ENCODE measurements at places on chromosomes 5 and 9.

DNA sequence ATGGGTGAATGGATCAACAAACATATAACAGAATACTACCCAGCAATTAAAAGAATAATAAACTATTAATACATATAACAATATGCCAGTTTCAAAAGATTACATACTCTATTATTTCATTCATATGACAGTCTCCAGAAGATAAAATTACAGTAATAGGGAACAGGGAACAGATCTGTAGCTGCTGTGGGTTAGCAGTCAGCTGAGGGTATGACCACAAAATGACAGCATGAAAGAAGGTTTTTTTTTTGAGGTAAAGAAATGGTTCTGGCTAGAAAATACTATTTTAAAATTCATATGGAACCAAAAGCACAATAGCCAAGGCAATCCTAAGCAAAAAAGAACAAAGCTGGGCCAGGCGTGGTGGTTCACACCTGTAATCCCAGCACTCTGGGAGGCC lies 73.0 kb upstream of the NR5A1 start:
- DNase-seq, result no peak
- H3K27me3 ChIP-seq, result no peaks in the 10 kb centered on the region
- no peaks in the 10 kb centered on the region for H3K4me1 ChIP-seq
- H3K27ac ChIP-seq, result no peak overlapping the region
- H3K4me3 ChIP-seq, result no peak overlapping the region

GRCh38 chr9:93569621-93570174 lies 6.7 kb upstream of the PHF2 start:
- DNase-seq, result no peak
- H3K4me3 ChIP-seq, result no peak overlapping the region
- H3K4me1 ChIP-seq, result peaks cover 16% of the 10 kb centered on the region
- H3K36me3 ChIP-seq, result no peaks in the 10 kb centered on the region
- H3K27me3 ChIP-seq, result no peaks in the 10 kb centered on the region

DNA sequence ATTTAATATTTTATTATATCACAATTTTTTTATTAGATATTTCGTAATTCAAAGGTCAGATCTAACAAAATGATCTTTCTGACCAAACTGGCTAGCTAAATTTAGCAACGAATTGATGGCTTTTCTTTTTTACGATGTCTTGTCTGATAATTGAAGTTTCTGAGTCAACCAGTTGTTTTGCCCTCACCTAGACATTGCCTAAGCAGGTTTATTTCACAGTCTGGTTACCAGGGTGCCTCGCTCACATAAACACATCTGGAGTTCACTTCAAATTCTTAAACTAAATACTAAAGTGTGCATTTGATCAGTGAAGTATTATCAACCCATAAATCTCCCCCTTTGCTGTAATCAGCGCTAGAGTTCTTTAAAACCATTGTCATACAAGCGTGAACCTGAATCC lies 448.3 kb downstream of the TLE4 start:
- no peak for DNase-seq
- H3K36me3 ChIP-seq, result no peaks in the 10 kb centered on the region
- no peaks in the 10 kb centered on the region for H3K4me1 ChIP-seq
- H3K27me3 ChIP-seq, result no peaks in the 10 kb centered on the region
- no peak overlapping the region for H3K4me3 ChIP-seq

GRCh38 chr5:11640158-11640873 lies 263.9 kb downstream of the CTNND2 start:
- H3K36me3 ChIP-seq, result no peaks in the 10 kb centered on the region
- H3K27me3 ChIP-seq, result no peaks in the 10 kb centered on the region
- H3K4me1 ChIP-seq, result no peaks in the 10 kb centered on the region
- no peak for DNase-seq
- H3K4me3 ChIP-seq, result no peak overlapping the region
- no peak overlapping the region for H3K27ac ChIP-seq

DNA sequence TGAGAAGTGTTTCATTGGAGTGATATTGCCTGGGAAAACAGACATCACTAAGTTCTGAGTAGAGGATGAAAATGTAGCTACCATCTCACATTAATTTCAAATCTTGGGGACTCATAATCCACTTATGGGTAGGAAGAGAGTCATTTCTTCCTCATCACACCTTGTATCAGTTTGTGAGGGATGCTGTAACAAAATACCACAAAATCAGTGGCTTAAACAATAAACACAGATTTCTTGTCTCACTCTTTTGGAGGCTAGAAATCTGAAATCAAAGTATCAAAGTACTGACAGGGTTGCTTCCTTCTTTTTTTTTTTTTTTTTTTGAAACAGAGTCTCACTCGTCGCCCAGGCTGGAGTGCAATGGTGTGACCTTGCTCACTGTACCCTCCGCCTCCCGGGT lies 3.4 kb downstream of the CARD6 start:
- H3K27me3 ChIP-seq, result peaks cover 5% of the 10 kb centered on the region
- H3K4me1 ChIP-seq, result no peaks in the 10 kb centered on the region
- DNase-seq, result no peak
- no peak overlapping the region for H3K27ac ChIP-seq
- no peak overlapping the region for H3K4me3 ChIP-seq
- H3K36me3 ChIP-seq, result no peaks in the 10 kb centered on the region

DNA sequence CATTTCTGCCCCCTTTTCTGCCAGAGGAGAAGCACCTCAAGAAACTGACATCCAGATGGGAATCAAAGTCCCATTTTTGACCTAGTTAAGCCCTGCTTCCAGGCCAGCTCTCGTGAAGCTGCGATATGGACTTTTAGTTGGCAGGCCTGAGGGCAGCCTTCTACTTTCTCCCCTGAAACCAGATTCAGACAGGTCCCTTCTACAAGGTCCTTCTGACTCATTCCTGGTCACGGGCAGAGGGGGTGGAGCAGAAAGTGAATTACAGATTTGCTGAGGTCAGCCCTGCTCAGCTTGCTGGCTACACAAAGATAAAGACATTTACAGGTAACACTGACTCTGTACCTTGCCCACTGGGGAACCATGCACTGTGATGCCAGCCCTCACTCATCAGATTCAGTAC lies 52.8 kb upstream of the TUT7 start:
- no peaks in the 10 kb centered on the region for H3K36me3 ChIP-seq
- peaks cover 6% of the 10 kb centered on the region for H3K4me1 ChIP-seq
- DNase-seq, result no peak
- H3K27me3 ChIP-seq, result no peaks in the 10 kb centered on the region
- H3K4me3 ChIP-seq, result no peak overlapping the region

GRCh38 chr5:75363726-75364495 lies 26.9 kb downstream of the HMGCR start:
- H3K27me3 ChIP-seq, result no peaks in the 10 kb centered on the region
- no peaks in the 10 kb centered on the region for H3K4me1 ChIP-seq
- no peak overlapping the region for H3K4me3 ChIP-seq
- H3K27ac ChIP-seq, result no peak overlapping the region

DNA sequence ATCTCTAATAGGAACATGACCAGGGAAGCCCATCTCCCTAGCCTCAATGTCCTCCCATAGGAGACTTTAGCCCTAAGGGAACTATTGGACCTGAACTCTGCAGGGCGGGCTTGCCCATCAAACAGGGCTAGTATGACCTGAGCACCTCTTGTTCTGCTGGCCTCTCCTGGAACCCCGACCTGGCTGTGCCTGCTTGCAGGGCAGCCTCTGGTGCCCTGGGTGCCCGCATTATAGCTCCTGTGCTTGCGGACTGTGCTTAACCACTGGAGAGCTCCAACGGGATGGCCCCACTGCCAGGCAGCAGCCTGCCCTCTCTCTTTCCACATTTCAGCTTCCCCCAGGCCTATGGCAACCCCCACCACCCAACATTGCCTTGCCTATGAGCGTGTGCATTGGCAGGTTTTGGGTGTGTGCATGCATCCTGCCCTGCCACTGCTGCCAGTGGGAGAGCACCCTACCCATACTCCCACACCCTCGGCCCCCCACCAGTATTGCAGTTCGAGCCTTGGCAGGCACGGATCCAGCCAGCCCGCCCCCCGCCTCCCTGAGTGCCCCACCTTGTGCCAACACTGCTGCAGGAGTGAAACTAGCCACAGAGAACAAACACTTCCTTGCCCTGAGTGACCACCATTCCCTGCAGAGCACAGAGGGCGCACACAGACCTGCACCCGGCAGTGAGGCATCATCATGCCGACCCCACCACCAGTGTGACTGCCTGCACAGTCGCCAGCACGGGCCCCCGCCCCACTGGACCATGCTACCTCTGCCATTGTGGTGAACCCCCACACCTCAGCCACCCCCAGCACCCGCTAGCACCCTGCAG lies 1123.8 kb upstream of the CDH6 start:
- H3K4me1 ChIP-seq, result no peaks in the 10 kb centered on the region
- no peaks in the 10 kb centered on the region for H3K36me3 ChIP-seq
- H3K27ac ChIP-seq, result no peak overlapping the region
- DNase-seq, result no peak
- no peaks in the 10 kb centered on the region for H3K27me3 ChIP-seq

DNA sequence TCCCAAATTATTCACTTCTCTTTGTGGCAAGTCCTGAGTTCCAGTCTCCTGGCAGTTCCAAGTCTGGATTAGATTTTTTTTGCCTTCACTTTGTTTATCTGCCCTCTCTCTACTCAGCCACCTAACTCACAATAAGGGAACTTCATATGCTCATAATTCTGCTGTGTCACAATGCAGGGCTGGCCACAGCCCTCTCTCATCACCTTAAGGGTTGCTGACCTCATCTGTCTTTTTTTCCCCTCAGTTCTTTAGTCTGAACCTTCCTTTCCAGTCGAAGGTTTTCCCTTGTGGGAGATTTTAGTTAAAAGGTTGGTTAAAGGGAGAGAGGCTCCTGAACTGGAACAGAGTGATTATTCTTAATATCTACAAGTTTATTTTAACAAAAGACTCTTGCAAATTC lies 4.1 kb downstream of the BAG1 start:
- H3K27ac ChIP-seq, result no peak overlapping the region
- H3K4me1 ChIP-seq, result peaks cover 14% of the 10 kb centered on the region
- H3K36me3 ChIP-seq, result peaks cover 54% of the 10 kb centered on the region
- H3K27me3 ChIP-seq, result no peaks in the 10 kb centered on the region

DNA sequence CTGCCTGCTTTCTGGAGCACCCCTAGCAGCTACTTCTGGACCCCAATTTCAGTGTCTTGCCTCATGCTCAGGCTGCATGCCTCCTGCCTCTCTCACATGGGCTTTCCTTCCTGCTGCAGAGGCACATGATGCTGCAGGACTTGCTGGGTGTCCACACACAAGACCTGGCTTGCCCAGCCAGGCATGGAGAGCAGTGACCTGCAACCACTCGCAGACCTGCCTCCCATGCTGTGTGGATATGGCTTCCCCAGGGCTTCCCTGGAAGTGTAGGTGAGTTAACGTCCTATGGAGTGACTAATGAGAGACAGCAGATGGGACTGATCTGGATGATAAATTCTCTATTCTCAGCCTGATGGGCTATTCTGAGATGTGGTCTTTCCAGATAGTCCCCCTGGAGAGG lies 53.2 kb upstream of the SMIM32 start:
- H3K27me3 ChIP-seq, result no peaks in the 10 kb centered on the region
- H3K4me3 ChIP-seq, result no peak overlapping the region

DNA sequence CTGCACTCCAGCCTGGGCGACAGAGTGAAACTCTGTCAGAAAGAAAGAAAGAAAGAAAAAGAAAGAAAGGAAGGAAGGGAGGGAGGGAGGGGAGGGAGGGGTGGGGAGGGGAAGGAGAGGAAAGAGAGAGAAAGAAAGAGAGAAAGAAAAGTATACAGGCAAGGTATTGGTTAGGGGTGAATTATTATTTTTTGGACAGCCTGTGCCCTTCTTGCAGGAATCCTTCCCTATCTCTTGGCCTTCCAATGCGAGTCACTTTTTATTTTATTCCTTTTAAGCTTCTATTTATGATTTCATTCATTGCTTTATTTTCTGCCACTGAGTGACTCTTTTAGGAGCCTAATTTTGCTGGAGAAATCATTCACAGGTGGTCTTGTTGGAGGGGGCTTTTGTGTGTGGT lies 98.7 kb downstream of the PDE8B start:
- H3K4me3 ChIP-seq, result no peak overlapping the region
- DNase-seq, result no peak
- peaks cover 9% of the 10 kb centered on the region for H3K4me1 ChIP-seq

- DNase-seq, result peak; percentile 78
- H3K36me3 ChIP-seq, result no peaks in the 10 kb centered on the region
- H3K4me1 ChIP-seq, result peaks cover 8% of the 10 kb centered on the region
- H3K4me3 ChIP-seq, result peak overlapping the region; percentile 14
Observed at GRCh38 chr9:124280176-124280691, 22.5 kb downstream of the NEK6 start.
